ENCODE measurements at places on chromosomes 6 and 20.

- peak; percentile 74 for DNase-seq
Measured at GRCh38 chr20:52083627-52084232, 107.8 kb downstream of the ZFP64 start.

- no peak for DNase-seq
Measured at GRCh38 chr20:25273541-25274358, 25.9 kb downstream of the PYGB start.

- no peak for DNase-seq
Measured at GRCh38 chr20:59780494-59781185, 152.8 kb downstream of the SYCP2 start.

- no peak for DNase-seq
Measured at GRCh38 chr20:56870271-56870670, 241.2 kb downstream of the TFAP2C start.

DNA sequence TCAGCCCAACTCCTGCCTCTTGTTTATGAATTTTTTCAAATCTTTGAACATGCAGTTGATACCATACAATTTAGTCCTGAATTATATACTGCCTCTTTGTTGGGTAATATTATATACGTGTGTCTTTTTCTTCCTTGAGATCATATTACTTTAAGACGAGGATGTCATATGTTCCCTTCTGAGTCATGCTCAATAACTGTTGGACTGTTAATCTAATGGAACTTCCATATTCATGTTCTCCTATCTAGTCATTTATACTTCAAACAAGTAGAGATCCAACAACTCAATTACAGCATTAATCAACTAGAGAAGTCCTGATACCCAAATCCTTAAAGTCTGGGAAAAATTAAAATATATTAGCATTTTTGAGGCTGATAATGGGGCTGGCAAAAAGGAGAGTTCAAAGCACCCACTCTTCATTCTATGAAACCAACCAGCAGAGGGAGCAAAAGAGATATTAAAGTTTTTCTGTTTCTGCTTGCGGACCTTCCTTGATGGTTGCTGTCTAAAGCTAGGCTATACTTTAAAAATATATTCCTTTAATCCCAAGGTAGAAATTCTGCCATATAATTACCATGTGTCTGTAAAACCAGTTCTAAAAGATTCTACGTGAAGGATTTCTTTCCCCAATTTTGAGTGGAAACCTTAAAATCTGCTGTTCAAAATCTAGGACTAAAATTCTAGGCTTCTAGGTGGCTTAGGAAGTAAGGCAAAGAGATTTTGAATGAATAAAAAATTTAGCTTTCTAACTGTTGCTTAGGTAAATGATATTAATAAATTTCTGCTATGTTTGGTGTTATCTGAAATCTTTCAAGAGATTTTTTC is 498.9 kb downstream of the BCKDHB start:
- DNase-seq = peak; percentile 76

DNA sequence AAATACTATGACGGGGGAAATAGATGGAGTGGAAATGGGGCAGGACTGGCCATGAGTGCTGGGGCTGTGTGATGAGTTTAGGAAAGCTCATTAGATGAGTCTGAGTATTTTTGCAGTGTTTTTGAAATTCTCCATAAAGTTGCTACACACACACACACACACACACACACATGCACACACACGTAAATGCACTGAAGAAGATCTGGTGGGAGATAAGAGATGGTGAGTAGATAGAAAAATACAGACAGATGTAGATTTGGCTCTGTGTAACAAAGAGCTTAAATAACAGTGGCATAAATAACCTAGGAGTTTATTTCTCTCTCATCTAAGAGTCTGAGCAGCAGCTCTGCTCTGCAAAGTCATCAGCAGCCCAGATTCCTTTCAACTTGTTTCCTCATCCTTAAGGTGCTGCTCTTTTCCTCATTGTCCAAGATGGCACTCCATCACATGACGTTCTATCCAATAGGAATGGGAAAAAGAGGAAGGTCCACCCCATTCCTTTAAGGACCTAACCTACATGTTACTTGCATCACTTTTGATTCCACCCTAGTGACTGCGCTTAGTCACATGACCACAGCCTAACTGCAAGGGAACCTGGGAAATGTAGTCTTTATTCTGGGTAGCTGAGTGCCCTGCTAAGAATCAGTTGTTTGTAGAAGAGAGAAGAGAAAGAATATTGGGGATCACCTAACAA is 76.4 kb downstream of the EYA2 start:
- DNase-seq = peak; percentile 84

DNA sequence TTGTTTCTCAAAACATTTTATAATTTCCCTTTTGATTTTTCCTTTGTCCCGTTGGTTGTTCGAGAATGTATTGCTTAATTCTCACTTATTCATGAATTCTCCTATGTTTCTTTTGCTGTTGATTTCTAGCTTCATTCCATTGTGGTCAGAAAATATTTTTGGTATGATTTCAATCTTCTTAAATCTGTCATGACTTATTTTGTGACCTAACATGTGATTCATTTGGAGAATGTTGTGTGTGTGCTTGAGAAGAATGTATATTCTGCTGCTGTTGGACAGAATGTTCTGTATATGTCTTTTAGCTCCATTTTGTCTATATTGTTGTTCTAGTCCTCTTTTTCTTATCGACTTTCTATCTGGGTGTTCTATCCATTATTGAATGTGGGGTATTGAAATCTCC is 286.2 kb upstream of the RNF217 start:
- peak; percentile 78 for DNase-seq

DNA sequence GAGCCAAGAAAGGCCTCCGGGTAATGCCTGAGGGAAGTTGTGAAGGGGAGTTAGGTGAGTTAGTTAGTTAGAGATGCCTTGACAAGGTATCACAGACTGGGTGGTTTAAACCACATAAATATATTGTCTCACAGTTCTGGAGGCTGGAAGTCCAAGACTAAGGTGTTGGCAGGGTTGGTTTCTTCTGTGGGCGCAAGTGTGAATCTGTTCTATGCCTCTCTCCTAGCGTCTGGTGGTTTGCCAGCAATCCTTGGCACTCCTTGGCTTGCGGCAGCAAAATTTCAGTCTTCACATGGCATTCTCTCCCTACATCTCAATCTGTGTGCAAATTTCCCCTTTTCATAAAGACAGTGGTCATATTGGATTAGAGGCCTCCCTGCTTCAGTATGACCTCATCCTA is 29.7 kb upstream of the RANBP9 start:
- no peak for DNase-seq

- DNase-seq = peak; percentile 11
Measured at GRCh38 chr6:13873288-13874190, 51.2 kb upstream of the RNF182 start.

GRCh38 chr6:74404366-74404765 is 708.4 kb downstream of the CD109 start:
- DNase-seq = peak; percentile 21

All from fibroblast of mammary gland (primary cell).